H4 (cell line): ENCODE measurements at places on chromosomes 3 and 15. TPM values are rescaled to one million over a fixed set of nuclear protein-coding genes. Genes with fewer than 3 reads are reported as not detected.

ADCY5 gene
- total RNA-seq, result 0.18 and 0.85 TPM in 2 replicates

PAQR9 gene
- total RNA-seq, result 0.21 TPM in 1 of 2 replicates, not detected in the other

GRCh38 chr3:4656059-4656458 is 162.9 kb downstream of the ITPR1 start:
- peak; percentile 60 for DNase-seq

- DNase-seq, result no peak
Observed at GRCh38 chr3:17936736-17937480, 194.5 kb upstream of the TBC1D5 start.

DNA sequence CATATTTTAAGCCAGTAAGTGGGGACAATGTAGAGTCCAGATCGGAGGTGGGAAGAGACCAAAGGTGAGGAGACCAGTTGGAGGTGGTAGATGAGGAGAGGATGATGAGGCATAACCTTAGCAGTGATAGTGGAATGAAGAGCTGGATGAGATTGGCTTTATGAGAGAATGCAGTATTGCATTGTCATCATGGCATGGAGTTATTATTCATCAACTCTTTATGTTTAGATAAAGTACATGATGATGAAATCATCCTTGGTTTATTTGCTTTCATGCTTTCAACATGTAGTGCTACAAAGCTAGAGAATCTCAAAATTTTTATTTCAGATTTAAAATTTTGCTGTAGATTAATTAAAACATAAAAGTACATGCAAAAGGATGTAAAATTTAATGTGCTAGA is 64.0 kb downstream of the PPM1L start:
- no peak for DNase-seq

LEKR1 gene
- 0.37 and 11.5 TPM in 2 replicates for total RNA-seq

SKOR1 gene
- not detected in 2 replicates for total RNA-seq

IGDCC3 gene
- total RNA-seq, result not detected in 2 replicates

DNA sequence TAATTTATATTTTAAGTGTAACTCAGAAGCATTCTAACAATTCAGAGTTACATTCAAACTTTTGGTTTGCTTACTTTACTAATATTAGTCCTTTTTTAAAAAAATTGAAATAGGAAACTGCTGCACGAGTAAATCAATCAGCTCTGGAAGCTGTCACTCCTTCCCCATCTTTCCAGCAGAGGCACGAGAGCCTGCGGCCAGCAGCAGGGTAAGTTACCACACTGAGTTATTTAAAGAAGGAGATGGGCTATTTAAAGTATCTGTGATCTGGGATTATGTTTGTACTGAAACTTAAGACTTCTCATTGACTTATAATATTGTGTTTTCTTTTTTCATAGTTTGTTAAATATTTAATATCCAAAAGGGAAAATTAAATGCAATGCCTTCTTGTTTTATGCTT is 29.3 kb downstream of the APPL1 start:
- DNase-seq, result no peak

PPP1R2 gene
- total RNA-seq, result 41.1 and 51.2 TPM in 2 replicates

GRCh38 chr15:39494462-39494861 is 86.4 kb upstream of the THBS1 start:
- DNase-seq, result no peak

GPR62 gene
- not detected in 2 replicates for total RNA-seq

CD200 gene
- total RNA-seq, result not detected in 2 replicates

THSD4 gene
- total RNA-seq, result 0.58 and 1.2 TPM in 2 replicates

GRCh38 chr3:53845103-53845880 is 927 bp downstream of the CHDH start:
- DNase-seq, result no peak

DNA sequence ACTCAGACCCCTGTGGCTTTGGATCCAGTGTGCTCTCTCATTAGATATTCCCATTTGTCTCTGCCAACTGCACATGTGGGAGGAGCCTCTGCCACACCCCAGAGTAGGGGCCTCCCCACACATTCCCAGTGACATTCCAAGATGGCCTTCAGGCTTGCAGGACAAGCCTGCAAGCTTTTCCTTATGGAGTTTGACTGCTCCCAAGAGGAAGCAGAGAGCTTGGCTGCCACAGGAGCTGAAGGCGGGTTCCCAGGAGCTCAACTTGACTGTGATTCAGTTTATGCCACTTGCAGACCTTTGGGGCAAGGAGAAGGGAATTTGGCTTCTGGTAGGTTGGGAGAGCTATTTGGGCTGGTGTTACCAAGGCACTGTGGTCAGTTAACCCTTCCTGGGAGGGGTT is 22.5 kb upstream of the EPHB1 start:
- no peak for DNase-seq

TM4SF4 gene
- total RNA-seq, result not detected in 2 replicates

DNA sequence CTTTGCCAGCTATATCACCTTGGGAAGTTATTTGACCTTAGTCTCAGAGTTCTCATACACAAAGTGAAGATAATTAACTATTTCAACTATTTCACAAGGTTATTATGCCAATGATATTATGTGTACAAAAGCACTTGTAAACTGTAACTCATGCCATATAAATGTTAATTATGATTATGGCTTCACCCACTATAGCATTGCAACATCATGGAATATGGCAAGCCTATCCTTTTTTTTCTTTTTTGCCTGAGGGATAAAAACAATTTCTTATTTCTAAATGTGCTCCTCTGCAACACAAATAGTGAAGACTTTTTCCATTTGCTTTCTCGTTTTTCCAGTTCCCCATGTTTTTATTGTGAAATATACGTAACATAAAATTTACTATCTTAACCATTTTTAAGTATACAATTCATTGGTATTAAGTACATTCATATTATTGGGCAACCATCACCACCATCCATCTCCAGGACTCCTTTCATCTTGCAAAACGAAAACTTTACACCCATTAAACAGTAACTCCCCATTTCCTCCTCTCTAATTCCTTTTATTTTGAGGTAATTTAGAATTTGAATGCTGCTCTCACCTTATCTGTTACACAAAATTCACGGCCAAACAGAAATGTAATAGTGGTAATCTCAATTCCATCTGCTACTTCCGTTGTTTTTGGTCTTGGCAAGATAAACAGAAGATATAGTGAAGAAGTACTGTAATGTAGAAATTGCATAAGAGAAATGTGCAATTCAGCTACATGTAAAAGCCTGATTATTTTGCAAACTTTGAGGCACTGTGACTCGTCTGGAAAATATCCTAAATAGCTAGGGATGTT is 46.3 kb downstream of the NANOGP8 start:
- DNase-seq, result peak; percentile 34

DNA sequence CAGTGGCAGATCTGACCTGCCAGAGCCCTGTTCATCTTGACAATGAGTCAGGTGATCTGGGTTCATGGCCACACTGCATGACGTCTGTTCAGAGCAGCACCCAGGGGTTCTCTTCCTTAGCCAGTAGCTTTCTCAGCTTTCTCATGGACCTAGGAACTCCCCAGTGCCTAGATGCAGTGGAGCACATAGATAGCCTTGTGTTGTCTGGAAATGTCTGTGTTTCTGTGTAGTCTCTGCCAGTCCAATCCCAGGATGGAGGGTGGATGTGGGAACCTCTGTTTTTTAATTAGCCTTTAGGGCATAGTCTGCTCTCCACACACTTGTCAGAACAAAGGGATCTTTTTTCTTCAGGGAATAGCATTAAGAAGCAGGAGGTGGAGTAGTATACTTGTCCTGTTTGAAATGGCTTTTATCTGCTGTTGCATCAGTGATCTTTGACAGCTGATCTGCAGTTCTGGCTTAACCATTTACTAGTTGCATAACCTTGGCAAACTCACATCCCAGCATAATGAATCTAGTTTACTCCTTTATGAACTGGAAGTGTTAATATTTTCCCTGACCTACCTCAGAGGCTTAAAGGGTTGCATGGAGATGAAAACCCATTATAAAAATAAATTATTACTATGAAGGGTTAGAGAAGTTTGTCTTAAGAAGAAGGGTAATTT is 16.1 kb upstream of the CACNA1D start:
- DNase-seq, result no peak

- DNase-seq, result no peak
Observed at GRCh38 chr15:86522721-86523120, 443.1 kb downstream of the AGBL1 start.

GRCh38 chr3:81911221-81911620 is 149.8 kb upstream of the GBE1 start:
- DNase-seq, result no peak

BSN gene
- total RNA-seq, result 0.04 and 0.16 TPM in 2 replicates

- DNase-seq, result peak; percentile 3
Observed at GRCh38 chr3:73228437-73228836, 167.0 kb downstream of the EBLN2 start.
